ENCODE measurements at places on chromosomes 4 and X.

DNA sequence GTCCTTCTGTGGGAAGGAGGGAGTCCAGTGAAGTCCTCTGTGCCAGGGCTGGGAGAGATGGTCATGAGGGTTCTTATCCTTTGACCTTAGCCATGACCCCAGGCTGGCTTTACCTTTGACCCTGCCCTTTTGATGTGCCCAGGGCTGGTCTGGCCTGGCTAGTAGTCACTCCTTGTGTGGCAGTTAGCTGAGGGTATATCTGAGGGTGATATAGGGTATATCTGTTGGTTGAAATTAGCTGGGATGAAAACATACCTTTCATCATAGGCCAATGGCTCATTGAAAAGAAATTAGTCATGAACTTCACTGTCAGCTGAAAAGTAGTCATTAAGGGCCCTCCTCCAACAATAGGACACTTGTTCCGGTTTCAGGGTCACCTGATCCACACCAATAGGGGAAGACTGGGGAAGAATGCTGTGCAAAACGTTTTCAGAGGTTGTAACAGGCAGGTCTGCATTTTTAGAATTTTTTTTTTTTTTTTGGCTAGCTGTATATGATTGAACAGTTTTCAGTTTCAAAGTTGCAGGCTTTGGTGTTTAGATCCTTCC lies 74.6 kb upstream of the STOX2 start:
- no peak for DNase-seq

- no peak for DNase-seq
Measured at GRCh38 chr4:66572949-66573348, 902.7 kb upstream of the EPHA5 start.

- DNase-seq = no peak
Measured at GRCh38 chr4:137519406-137519805, 12.9 kb downstream of the PCDH18 start.

GRCh38 chrX:23668335-23668734 lies 1.0 kb downstream of the PRDX4 start:
- DNase-seq = no peak

DNA sequence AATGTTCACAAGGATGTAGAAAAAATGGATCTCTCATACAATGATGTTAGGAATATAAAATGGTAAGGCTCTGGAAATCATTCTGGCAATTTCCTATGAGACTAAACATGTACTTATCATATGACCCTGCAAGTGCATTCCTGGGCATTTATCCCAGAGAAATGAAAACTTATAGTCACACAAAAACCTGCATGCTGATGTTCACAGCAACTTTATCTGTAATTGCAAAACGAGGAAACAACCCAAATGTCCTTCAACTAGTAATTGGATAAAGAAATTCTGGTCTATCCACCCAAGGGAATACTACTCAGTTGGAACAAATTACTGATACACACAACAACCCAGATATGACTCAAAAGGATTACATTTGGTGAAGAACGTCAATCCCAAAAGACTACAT lies 14.5 kb downstream of the ZCCHC18 start:
- no peak for DNase-seq

DNA sequence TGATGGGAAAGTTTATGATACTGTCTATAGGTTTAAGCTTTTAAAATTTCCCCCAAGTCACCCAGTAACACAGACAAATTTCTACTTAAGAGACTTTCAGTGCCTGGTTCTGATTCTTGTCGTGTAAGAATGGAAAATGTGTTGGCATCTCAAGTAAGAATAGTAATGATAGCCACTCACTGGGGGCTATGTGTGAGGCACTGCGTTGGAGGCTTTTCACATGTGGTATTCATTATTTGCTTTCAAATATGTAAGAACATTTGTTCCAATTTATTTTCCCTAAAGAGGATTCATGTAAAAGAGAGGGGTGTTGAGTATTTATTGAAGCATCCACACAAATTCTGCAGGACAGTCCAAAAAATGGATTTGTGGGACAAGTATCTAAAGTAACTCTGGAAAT lies 143.6 kb downstream of the FNIP2 start:
- no peak for DNase-seq

DNA sequence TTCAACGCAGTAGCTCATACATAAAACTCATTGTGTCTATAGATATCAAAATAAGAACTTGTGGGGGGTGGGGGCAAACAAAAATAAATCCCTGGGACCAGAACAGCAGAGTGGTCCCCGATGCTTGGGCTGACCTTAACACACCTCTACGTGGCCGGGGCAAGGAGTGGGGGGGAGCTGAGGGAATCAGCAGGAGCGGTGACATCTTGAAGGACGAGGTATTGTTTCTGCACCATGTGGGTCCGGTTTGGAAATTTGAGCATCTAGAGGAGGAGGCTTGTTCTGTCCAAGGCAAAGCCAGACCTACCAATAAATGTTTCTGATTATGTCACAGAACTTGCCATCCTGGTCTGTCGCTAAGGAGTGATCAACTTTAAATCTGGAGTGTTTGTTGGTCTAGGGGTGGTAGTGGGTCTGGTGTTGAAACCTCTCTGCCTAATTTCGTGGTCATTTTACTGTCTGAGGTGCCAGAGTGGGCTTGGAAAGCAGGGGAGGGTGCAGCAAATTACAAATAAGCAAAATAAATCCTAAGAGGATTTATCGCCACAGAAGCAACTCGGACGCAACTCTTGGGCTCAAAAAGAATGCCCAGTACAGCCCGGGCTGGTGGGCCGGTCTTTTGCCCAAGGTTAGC lies 774 bp upstream of the RAPGEF2 start:
- DNase-seq = no peak

GRCh38 chrX:828411-828959 lies 197.9 kb downstream of the SHOX start:
- no peak for DNase-seq

DNA sequence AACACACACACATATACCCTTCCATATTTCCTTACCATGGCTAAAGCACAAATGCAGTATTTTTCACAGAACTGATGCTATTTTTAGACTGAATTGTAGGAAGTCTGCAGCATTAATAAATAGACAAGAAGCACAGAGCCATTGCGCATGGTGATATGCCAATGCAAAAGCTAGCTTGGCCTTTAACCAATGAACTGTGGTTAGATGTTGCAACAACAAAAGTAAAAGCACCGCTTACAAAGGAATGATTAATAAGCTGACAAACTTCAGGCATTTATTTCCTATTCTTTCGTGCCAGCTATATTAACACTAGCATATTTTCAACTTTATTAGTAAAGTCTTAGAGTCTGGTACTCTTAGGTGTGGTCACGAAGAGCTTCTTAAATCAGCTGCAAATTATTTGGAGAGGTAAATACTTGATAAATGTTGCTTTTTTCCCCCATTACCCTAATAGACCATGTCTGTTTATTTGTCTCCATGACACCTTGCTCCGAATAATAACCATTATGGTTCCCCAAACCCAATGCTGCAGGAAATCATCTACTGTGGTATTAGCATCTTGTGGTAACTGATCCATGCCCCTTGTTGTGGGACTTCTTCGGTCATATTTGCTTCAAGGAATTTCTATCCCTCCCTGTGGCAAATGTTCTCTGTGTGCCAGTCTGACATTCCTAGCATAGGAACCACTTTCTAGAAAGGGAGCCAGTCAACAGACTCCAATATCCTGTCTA lies 306.1 kb upstream of the TAPT1 start:
- DNase-seq = no peak

DNA sequence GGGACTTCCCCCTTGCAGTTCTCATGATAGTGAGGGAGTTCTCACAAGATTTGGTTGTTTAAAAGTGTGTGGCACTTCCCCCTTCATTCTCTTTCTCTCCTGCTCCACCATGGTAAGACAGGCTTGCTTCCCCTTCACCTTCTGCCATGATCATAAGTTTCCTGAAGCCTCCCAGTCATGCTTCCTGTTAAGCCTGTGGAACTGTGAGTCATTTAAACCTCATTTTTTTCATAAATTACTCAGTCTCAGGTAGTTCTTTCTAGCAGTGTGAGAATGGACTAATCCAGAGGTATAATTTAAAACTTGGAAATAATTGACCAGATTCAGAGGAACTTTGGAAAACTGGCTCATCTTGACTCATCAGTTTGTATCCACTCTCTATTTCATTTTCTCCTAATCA lies 129.0 kb downstream of the TMEM47 start:
- no peak for DNase-seq

GRCh38 chr4:178633263-178633662 lies 1191.0 kb upstream of the AGA start:
- DNase-seq = no peak

- DNase-seq = no peak
Measured at GRCh38 chr4:2068198-2068470, 9.0 kb downstream of the NAT8L start.

- DNase-seq = no peak
Measured at GRCh38 chr4:65102419-65102818, 567.9 kb downstream of the EPHA5 start.

DNA sequence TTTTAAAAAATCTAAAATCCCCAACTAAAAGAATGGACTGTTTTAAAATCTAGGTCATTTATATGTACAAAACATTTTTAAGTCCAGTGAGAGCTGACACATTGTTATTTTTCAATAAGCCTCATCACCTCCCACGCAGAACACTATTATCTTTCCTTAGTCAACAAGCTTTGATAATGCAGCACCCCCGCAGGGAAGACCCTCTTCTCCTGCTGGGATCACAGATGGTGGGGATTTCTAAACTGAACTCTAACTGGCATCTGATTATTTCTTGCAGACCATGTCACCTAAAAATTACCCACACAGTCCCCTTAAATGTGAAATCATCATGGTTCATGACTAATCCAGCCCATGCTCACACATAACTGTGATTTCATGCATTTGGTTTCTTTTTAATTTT lies 11.6 kb downstream of the SYTL4 start:
- DNase-seq = no peak

DNA sequence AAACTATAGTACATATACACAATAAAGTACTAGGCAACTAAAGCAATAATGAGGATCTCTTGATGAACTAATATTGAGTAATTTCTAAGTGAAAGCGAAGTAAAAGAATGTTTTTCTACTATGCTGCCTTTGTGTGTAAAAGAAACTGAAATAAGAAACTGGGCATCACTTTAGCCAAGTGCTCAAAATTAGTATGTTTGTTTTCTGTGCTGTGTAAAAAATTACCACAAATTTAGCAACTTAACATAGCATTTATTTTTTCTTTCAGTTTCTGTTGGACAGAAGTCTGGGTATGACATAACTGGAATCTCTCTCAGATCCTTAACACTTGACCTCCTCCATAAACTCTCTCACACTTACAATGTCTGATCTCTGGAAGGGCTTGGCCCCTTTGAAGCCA lies 687.1 kb upstream of the MAGEB2 start:
- no peak for DNase-seq

GRCh38 chr4:35506161-35506560 lies 738.2 kb downstream of the ARAP2 start:
- DNase-seq = no peak

GRCh38 chr4:11495291-11495690 lies 66.6 kb upstream of the HS3ST1 start:
- DNase-seq = no peak

- no peak for DNase-seq
Measured at GRCh38 chr4:17276776-17277175, 235.1 kb downstream of the QDPR start.

DNA sequence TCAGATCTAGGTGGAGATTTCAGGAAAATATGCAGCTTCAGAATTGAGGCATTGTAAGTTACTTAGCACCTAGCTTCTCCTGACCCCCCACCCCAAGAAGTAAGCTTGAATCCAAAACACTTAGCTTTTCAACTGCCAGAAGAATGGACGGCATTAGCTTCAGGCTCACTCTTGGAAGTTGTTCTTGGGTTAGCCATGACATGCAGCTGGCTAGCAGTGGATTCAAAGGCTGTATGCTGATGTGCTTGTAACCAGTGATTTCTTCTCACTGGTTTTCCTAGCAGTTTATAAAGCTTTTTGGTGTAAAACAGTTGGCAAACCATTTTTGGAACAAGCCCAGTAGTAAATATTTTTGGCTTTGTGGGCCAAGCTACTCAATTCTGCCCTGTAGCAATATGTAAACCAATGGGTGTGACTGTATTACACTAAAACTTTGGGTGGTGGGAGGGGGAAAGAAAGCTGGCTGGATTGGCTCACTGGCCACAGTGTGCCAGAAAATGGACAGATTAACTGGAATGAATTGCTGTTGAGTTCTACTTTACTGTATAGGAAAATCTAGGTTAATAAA lies 85.6 kb downstream of the SHROOM2 start:
- DNase-seq = no peak

DNA sequence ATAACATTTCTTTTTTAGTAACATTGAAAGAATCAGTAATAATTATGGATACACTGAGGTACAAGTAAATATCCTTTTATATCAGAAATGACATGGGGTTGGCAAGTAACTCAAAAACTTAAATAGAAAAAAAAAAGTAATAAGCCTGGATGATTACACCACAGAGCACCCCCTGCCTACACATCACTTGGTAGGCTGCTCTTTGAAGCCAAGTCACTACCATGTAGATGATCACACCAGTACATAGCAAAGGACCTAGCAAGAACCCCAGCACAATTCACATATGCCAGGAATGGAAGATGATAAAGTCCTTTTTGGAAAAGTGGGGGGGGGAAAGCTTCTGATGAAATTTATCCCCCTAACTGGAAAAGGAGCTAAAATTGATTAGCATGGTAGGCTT lies 56.9 kb downstream of the METTL14 start:
- no peak for DNase-seq

GRCh38 chr4:41670530-41670929 lies 78.0 kb downstream of the PHOX2B start:
- no peak for DNase-seq

- no peak for DNase-seq
Measured at GRCh38 chr4:88629826-88630225, 37.5 kb downstream of the HERC3 start.

GRCh38 chrX:21657318-21658151 lies 595 bp downstream of the KLHL34 start:
- DNase-seq = no peak

GRCh38 chr4:130568746-130569145 lies 1472.8 kb downstream of the C4orf33 start:
- DNase-seq = no peak
